ENCODE measurements at places on chromosomes 11 and 22.

GRCh38 chr11:355581-356458, 13.5 kb upstream of the B4GALNT4 start:
- DNase-seq, result peak; percentile 87

- no peak for DNase-seq
These were observed 4.7 kb downstream of the B3GNT6 start for GRCh38 chr11:77038825-77039326.

DNA sequence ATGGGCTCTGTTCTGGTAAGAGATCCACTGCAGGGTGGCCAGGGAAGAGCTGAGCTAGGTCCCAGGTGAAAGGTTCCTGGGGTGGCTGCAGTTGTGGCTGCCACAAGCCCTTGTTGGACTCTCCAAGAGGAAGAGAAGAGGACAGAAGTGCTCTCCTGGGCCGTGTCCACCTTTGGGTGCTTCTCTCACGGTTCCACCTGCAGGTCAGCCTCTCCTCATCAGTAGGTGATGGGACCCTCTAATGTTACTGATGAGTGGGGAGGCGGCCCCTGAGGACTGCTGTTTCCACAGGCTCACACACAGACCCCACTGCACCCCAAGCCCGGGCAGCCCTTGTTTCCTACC, 804.9 kb downstream of the BRD1 start:
- DNase-seq, result no peak

DNA sequence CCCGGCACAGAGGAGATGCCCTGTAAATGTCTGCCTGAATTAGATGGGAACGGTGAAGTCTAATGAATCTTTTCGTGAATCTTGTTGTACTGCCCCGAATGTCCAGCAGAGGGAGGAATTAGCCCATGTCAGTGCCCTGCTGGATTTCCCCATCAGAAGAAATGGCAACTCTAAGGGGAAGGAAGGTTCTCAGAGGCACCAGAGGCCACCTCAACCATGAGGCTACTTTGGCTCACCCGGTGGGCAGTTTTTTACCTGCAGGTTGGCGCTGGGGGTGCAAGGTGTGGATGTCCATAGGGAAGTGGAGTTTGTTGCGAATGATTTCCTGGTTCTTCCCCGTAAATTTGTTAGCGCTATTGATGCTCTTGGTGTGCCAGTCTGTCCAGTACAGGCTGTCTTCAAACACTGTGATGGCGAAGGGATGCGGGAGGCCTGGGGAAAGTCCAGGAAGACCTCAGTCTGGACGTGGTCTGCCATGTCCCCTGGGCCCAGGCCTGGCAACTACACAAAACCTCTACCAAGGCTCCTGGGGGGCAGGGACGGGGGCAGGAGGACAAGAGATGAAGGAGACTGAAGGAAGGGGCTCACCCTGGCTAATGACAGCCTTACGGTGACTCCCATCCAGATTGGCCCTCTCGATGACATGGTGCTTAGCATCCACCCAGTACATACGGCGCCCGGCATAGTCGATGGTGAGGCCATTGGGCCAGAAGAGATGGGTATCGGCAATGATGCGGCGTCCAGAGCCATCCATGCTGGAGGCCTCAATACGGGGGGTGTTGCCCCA, 28.5 kb downstream of the LRP4 start:
- DNase-seq, result peak; percentile 59

DNA sequence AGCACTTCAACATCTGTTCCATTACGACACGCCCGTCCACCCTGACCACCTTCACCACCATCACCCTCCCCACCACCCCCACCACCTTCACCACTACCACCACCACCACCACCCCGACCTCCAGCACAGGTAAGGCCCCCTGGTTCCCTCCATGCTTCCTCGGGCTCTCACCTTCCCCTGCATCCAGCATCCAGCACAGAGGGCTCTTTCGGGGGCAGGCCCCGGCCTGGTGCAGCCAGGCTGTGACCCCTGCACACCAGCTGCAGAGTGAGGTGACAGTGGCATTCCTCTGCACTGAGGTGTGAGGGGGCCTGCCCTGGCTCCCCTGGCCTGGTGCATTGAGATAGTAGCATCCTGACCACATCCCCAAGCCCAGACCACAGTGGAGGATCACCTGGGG, 18.2 kb downstream of the MUC2 start:
- no peak for DNase-seq

DNA sequence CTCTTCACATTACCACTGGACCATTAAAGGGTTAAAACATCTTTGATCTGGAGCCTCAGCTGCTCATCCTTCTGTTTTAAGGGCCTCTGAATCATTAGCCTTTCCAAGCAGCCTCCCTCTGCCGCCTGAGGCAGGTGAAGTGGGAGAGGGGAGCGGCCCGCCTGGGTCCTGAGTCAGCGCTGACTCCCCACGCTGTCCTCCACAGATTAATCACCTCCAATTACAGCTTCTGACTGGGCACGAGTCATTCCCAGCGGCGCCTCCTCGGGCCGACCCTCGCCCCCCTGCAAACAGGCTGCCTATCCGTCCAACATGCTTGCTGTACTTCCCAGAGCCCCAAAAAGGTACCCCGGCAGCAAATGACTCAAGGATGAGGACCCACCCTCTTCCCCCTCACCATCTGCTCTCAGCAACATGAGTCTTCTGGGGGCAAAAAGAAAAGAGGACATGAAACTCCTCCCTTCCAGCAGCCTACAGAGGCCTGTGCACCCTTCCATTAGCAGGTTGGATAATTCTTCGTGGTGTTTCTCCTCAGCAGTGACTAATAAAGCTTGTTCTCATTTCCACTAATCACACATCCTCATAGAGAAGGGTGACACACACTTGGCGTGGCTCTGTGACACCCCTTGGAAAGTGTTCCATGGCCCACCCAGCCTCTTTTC, 44.3 kb upstream of the JAM3 start:
- DNase-seq, result no peak

GRCh38 chr11:46391578-46392420, at the start of gene CHRM4:
Gene CHRM4, minus strand, starts transcription at chr11:46391776. Its CDS starts 5,219 bp downstream, at chr11:46386557.
- DNase-seq, result no peak

DNA sequence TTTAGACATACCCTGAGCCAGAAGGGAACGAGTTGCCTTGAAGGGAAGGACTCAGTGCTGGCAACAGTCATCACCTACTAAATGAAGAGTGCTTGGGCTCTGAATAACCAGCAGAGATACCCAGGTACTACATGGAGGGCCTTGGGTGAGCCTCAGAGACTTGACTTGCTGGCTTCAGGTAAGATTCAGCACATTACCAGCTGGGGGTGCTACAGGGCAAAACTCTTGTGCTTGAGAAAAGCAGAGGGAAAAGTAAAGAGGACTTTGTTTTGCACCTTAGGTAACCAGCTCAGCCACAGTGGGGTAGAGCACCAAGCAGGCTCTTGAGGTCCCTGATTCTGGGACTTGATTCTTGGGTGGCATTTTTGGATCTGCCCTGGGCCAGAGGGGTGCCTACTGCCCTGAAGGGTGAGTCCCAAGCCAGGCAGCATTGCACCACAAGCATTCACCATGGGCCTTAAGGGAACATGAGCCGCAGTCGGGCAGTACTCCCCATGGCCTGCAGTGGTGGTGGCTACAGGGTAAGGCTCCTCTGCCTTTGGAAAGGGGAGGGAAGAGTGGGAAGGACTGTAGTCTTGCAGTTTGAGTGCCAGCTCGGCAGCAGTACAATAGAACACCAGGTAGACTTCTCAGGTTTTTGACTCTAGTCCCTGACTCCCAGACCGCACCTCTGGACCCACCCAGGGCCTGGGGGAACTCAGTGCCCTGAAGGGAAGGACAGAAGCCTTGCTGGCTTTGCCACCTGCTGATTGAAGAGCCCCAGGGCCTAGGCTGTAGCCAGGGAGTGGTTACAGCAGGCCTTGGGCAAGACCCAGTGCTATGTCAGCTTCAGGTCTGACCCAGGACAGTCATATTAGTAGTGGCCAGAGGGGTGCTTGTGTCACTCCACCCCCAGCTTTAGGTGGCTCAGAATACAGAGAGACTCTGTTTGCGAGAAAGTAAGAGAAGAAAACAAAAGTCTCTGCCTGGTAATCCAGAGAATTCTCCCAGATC, 22.7 kb upstream of the PLEKHA7 start:
- DNase-seq, result no peak

- DNase-seq, result no peak
These were observed 37.7 kb downstream of the EIF4ENIF1 start for GRCh38 chr22:31451709-31452571.
